Stimulated activated CD4-positive, alpha-beta T cell treated with anti-CD3 and anti-CD28 coated beads, Interleukin-1b, Interleukin-23, amount 100 ng/mL, for 24 hours (primary cell): ENCODE measurements at places on chromosomes 4 and X.

DNA sequence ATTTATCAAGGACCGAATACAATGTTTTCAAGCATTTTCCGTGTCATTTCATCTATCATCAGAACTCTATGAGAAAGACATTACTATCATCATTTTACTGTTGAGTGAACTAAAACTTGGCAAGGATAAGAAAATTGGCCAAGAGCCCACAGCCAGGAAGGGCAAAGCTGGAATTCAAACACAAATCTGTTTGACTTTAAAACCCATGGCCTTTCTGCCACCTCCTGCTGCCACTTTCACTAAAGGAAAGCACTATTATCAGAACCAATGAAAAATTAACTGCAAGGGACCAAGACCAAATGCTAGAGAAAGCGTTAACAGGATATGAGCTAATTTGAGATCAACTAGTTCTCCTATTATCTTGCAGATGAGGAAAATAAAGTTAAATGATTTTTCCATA, 2759.2 kb downstream of the ARAP2 start:
- DNase-seq = no peak

GRCh38 chrX:46298821-46299220, 246.4 kb downstream of the ZNF674 start:
- no peak for DNase-seq

DNA sequence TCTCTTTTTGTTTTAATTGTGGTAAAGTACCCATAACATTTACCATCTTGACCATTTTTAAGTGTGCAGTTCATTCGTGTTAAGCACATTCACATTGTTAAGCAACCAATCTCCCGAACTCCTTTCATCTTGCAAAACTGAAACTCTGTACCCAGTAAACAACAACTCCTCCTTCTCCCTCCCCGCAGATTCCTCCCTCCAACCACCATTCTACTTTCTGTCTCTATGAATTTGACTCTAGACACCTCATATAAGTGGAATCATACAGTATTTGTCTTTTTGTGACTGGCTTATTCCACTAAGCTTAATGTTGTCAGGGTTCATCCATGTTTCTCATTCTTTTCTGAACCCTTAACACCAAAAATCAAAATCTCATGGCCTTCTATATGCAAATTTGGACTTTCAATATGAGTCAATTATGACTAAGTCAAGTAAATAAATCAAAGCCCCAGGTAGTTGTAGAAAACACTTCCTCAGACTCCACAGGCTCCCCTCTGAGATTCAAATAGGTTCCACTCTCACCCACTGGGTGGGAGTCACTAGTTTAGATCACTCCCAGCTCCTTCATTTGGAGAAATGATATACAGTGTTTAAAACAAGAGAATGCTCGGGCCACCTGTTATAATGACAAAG, 9.8 kb upstream of the RTL5 start:
- DNase-seq = no peak

- no peak for DNase-seq
These were observed 32.2 kb downstream of the NDP start for GRCh38 chrX:43940816-43941474.

DNA sequence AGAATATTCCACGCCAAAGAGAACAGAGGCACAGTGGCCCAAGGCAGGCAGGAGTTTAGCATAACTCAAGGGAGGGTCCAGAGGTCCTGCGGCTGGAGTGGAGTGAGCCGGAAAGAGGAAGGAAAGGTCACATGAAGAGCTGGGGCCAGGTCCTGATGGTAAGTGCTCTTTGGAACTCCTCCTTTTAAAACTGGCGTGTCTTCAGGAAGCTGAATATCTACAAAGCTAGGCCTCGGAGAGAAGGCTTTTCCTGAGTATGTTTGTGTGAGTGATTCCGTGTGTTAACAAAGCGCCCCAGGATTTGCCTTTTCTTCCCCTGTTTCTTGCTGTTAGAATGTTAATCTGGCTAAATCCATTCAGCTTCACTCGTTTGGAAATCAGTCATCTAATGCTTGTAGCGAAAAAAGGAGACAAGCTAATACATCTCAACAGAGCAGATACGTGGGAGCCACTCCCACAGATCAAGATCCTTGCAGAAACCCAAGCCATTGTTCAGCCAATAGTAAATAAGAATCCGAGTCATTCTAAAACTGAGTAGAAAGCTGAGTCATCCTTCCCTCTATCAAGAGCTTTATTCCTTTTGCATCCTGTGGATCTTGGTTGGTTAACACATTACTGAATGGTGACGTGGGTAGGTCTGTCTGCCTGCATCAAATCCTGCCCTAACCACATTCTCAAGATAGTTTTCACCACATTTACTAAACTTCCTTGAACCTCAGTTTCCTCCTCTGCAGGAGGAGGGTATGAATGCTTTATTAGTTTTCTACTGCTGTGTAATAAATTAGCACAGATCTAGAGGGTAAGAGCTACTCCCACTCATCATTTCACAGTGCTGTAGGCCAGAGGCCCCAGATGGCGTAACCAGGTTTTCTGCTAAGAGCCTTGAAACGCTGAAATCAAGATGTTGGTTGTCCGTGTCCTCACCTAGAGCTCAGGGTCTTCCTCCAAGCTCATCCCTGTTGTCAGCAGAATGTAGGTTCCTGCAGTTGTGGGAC, 43.2 kb upstream of the RBM47 start:
- DNase-seq = peak; percentile 7

- no peak for DNase-seq
These were observed 100.1 kb upstream of the ARHGEF9 start for GRCh38 chrX:63884821-63885790.

DNA sequence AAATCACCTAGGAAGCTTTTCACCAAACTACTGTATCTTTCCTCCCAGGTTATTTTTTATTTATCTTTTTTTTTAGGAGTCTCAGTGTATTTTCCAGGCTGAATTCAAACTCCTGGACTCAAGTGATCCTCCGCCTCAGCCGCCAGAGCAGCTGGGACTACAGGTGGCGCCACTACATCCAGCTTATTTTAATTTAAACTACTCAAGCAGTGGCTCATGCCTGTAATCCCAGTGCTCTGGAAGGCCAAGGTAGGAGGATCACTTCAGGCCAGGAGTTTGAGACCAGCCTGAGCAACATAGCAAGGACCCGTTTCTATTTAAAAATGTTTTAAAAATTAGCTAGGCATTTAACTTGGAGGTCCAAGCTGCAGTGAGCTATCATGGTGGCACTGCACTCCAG, 37.8 kb downstream of the LEF1 start:
- no peak for DNase-seq

- DNase-seq = no peak
These were observed 41.9 kb downstream of the TNIP2 start for GRCh38 chr4:2714061-2714770.

- no peak for DNase-seq
These were observed 195.4 kb downstream of the SOWAHB start for GRCh38 chr4:76702440-76703122.

DNA sequence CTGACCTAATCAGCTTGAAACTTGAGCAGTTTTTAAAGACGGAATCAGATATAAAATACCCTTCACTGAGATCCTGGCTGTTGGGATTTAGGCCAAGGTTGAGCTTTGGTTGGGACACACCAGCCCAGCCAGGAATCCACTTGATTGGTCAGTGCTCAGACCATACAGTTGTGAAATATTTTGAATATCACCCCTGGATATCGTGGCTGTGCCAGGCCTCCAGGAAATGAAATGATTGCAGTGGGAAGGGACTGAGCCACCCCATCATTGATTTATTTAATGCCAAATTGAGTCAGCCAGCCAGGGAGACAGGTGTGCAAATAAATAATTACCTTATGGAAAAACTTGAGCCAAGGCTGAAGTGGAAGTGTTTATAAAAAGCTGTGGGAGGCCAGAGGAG, 128.4 kb upstream of the SCML1 start:
- DNase-seq = no peak

GRCh38 chr4:88212253-88212561, 53.8 kb upstream of the ABCG2 start:
- DNase-seq = no peak

DNA sequence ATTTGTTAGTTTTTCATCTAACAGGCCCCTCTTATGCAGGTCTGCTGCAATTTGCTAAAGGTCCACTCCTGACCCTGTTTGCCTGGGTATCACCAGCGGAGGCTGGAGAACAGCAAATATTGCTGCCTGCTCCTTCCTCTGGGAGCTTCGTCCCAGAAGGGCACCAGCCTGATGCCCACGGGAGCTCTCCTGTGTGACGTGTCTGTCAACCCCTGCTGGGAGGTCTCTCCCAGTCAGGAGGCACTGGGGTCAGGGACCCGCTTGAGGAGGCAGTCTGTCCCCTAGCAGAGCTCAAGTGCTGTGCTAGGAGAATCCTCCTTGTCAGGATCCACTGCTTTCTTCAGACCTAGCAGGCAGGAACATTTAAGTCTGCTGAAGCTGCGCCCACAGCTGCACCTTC, 30.5 kb downstream of the ATRX start:
- no peak for DNase-seq

- DNase-seq = no peak
These were observed 233.4 kb upstream of the STK26 start for GRCh38 chrX:131789664-131790063.

GRCh38 chr4:33187035-33187434, 2466.9 kb downstream of the PCDH7 start:
- DNase-seq = no peak

DNA sequence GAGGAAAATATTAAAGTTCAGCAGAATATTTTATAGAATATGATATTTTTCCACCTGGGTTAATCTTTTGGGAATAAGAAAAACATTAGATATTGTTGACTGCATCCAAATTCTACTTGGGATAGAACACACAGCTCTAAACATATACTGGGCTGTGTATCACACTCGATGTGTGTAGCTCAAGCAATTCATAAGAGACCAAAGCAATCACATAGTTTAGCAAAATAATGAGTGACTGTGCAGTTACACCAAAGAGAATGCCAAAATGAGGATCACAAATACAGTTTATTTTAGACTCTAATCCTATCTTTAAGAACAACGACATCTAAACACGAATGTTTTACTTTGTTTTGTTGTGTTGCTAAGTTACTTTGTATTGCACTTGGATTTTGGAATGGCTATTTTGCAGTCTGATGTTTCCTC, 101.2 kb downstream of the CBR4 start:
- DNase-seq = no peak

GRCh38 chr4:56115898-56116297, 167.2 kb downstream of the CEP135 start:
- DNase-seq = no peak

DNA sequence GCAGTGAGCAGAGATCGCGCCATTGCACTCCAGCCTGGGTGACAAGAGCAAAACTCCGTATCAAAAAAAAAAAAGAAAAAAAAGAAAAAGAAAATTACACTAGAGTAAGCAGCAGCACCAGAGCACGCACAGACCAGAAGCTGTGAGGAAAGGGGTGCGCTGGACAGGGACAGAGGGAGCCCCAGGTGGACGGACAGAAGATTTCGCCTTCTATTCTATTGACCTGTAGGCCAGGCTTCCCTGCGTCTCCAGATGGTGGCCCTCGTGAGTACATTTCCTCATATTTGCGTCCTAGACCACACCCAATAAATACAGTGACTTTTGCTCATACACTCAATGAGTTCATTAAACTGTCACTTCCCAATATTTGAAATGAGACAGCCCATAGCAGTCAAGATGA, 19.1 kb downstream of the MTNR1A start:
- DNase-seq = no peak

DNA sequence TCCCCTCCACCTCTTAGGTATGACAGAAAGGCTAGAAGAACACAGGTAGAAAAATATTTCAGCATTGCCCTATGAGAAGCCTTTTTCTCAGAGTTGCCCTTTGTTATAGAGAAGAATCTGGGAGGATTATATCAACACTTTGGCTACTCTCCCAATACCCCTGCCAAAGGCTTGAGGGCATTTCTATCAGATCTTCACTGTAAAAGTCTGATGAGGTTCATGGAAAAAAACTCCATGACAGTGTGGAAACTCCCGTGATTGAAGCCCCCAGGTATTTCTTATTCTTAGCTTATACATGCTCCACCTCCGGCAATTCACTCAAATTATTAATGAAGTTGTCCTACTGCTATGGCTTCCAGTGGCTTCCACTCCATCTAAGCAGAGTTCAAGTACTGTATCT, 753.6 kb downstream of the CENPC start:
- DNase-seq = no peak

DNA sequence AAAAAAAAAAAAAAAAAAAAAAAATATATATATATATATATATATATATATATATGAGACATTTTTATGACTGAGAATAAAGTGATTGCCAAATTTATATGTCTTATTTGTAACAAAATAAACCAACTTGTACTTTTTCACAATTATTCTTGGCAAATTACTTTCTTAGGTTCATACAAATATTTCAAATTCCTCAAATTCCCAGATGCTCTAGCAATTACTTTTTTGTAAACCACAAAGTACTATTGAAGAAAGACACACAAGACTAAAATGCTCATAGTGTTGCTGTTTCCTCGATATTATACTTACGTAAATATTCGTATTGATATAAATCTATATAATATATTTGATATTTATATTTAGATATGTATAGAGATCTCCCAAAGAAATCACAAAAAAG, 390.0 kb downstream of the FAT4 start:
- no peak for DNase-seq

DNA sequence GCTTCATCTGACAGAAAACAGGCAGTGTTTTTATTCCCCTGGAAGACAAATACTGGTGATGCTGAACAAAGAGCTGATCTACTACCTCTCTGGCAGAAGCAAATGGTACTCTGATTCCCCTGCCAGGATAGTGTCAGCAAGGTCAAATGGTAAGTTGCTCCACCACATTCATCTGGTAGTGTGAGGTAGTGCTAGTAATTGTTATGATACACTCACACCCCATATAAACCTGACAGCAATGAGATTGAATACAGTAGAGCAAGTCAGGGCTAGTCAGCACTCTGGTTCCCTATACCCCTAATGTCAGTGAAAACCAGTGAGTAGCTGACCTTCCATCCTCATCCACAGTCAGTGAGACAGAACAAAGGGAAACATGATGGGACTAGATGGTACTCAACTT, 3.4 kb upstream of the SPIN4 start:
- DNase-seq = no peak

GRCh38 chr4:168411318-168412150, 68.8 kb downstream of the DDX60L start:
- no peak for DNase-seq

DNA sequence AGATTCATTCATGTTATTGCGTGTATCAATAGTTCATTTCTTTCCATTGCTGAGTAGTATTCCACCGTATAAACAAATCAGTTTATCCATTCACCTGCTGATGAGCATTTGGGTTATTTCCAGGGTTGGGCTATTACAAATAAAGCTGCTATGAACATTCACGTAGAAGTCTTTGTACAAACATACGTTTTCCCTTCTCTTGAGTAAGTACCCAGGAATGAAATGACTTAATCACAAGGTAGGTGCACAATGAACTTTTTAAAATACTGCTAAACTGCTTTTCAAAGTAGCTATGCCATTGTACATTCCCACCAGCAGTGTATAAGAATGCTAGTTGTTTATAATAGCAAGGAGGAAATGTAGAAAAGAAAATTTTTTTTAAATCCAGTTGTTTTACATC, 35.9 kb downstream of the SYTL4 start:
- DNase-seq = no peak
